ENCODE measurements at places on chromosomes 7 and 10.

- DNase-seq, result no peak
Measured at GRCh38 chr7:151304856-151305255, 36.8 kb upstream of the NUB1 start.

DNA sequence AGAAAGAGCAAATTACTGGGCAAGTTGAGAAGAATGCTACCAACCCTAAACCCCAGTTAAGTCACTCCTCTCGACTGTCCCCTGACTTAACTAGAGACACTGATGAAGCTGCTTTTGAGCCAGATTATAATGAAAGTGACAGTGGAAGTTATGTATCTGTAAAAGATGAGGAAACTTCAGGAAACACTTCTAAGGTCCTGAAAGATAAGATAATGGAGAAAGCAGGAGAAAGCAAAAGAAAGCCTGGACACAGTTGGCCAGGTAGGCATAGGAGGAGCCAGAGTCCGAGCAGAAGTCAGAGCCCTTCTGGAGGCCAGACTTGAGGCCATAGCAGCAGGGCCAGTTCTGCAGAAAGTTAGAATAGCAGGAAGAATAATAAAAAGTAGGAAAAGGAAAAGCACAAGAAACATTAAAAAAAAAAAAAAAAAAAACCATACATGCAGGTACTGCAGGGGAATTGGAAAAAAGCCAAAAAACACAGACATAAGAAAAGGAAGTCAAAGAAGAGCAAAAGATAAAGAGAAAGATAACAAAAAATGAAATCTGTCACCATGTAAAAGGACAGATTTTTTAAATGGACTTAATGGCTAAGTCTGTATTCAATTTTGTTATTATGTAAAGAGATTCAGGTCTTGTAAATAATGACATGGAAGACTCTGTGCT, 101.0 kb upstream of the KCNMA1 start:
- no peak for DNase-seq

GRCh38 chr10:102354451-102354850, 41.1 kb upstream of the NFKB2 start:
- no peak for DNase-seq

DNA sequence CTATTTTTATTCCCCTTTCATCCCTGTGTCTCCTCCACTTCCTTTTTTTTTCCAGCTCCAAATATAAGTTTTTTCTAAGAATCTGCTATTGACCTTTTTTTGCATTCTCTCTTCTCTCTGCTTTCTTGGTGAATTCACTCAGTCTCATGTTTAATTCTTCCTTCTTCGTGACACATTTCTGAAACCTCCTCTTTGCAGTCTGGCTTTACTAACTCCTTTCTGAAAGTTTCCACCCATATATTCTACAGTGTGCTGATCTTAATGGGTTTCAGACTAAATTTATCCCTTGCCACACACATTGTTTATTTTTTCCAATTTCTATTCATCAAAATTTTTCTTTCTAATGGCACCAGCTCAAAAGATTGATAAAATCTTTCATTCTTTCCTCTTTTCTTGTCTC, 47.8 kb upstream of the CALD1 start:
- no peak for DNase-seq

DNA sequence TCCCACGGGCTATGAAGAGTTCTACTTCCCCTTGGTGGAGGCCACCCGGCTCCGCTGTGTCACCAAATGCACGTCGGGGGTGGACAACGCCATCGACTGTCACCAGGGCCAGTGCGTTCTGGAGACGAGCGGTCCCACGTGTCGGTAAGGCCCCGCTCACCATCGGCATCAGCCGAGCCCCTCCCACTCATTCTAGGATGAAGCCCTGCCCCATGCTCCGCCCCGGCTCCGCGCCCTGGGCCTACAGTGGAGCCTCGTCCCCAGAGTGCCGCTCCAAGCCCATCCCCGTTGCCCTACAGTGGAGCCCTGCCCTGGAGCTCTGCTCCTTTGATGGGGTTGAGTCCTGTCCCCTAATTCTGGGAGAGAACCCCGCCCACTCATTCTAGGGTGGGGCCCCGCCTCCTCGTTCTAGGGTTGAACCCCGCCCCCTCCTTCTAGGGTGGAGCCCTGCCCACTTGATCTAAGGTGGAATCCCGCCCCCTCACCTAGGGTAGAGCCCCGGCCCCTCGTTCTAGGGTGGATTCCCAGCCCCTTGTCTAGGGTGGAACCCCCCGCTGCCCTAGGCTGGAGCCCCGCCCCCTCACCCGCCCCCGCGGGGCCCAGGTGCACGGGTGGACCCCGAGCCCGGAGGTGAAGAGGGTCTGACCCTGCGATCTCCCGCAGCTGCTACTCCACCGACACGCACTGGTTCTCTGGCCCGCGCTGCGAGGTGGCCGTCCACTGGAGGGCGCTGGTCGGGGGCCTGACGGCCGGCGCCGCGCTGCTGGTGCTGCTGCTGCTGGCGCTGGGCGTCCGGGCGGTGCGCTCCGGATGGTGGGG, 3.4 kb upstream of the MUC12 start:
- DNase-seq, result peak; percentile 91

GRCh38 chr10:106947643-106948042, 216.9 kb downstream of the SORCS1 start:
- no peak for DNase-seq

DNA sequence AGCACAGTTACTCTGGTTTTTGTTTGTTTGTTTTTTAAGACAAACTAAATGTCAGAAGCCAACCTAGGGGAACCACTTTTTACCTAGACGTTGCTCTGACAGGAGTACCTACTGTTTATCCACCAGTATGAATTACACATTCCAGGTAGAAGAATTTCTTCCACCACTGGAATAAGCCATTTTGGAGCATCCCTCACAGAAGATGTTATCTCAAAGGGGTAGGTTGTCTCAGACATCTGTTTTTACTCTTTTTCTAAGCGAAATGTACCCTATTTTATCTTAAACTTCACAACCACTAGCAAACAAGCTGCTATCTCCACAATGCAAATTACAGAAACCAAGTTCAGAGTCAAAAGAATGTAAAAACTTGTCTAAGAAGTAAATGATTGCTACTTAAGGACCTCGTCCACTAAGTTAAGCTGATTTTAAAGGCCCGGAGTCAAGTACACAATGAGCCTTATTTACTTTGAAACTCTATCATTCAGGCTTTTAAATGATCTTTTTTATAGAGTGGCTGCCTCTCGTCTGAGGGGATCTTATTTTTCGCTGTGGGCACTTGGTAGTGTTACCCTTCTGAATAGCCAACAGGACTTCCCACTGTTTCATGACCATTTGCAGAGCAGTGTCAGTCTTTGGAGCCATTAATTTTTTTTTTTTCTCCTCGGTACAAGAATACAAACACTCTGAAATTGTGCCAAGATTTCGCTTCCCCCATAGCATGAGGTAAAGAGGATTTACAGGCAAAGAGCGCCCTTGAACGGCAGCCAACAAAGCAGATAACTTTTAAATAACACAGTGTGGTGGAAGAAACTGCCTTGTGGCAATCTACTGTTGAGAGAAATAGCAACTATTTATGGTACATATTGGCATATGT, 15.7 kb upstream of the ARMC3 start:
- DNase-seq, result no peak

- DNase-seq, result no peak
Measured at GRCh38 chr7:129667116-129667515, 55.6 kb downstream of the NRF1 start.

GRCh38 chr7:47762746-47763062, 180.8 kb upstream of the TNS3 start:
- no peak for DNase-seq

GRCh38 chr10:5613481-5614154, 52.8 kb downstream of the ASB13 start:
- DNase-seq, result no peak

DNA sequence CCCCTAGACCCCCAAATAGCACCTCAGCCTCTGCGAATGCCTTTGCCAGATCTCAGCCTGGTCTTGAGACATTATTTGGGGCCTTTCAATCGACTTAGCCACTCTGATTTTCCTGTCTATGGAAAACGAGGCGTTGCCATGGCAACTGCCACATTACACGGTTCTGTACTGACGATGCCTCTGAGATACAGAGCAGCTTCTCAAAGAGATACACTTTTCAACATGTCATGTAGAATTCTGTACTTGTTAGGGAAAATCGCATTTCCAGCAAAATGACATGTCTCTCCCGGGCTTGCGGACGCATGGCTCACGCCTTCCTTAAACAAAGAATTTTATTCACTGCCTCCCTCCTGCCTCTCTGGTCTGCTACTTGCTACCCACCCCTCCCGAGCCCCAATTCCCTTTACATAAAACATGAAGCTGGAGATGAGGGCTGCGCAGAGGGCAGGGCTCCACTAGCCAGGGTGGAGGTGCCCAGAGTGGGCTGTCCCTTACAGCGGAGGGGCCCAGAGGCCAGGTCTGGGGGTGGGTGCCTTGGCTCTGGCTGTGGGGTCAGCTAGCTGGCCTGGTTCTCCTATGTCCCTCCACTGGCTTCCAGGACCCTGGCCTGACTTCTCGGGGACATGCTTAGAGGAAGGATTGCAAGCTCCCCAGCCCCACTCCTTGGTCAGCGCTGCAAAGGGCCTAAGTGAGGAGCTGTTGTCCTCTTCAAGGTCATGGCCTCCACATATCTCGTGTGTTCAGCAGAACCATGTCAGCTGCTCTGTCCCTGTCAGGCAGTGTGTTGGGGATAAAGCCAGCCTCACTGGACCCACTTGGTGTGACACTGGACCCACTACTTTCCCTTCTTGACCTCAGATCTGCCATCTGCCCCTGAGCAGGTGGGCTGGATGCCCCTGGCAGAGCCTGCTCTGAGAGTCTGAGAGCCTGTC, 342.5 kb downstream of the RPS24 start:
- DNase-seq, result no peak

GRCh38 chr10:121240556-121240955, 357.7 kb downstream of the FGFR2 start:
- DNase-seq, result no peak

DNA sequence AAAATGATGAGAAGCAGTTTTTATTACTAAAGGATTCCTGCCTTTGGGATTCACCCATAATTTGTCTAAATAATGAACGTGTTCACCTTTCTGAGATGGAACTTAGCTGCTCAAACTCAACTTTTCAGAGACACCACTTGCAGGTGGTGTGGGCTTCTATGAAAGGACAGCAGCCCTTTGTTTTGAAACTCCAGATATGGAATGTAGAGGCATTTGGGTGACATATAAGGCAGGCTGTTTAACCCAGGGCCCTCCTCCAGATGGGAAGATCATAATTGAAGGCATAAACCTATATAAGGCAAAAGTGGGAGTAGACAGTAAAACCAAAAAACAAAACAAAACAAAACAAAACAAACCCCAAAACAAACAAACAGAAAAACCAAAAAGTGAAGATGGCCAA, 11.9 kb upstream of the HUS1 start:
- no peak for DNase-seq

Data from stimulated activated naive CD8-positive, alpha-beta T cell treated with anti-CD3 and anti-CD28 coated beads, Interleukin-15, Interleukin-2, amounts not matched to agents 100 U/mL and 50 U/mL, for 24 hours (primary cell).